ENCODE measurements at places on chromosomes 3 and 15. TPM values are rescaled to one million over a fixed set of nuclear protein-coding genes. Genes with fewer than 3 reads are reported as not detected.

GRCh38 chr3:9659849-9660248 is 10.5 kb downstream of the MTMR14 start:
- no peak for DNase-seq
- H3K27ac ChIP-seq = no peak overlapping the region
- H3K36me3 ChIP-seq = peaks cover 98% of the 10 kb centered on the region

DNA sequence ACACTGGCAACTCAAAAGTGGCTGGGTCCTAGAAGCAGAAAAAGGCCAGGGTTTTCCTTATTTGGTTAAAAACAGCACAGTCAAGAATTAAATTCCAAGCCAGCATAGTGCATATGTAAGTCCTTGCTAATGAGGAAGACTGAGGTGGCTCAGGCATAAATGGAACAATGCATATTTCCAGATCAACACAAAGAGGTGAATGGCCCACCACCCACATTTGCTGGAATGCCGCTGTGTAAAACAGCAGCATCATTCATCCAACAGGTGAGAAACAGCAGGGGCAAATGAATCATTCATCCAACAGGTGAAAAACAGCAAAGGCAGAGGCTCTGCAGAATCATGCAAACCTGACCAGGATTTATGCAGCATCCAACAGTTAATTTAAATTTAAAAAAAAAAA is 32.9 kb downstream of the GPR176 start:
- no peaks in the 10 kb centered on the region for H3K36me3 ChIP-seq
- H3K4me1 ChIP-seq = no peaks in the 10 kb centered on the region
- H3K27me3 ChIP-seq = no peaks in the 10 kb centered on the region
- no peak for DNase-seq

GRCh38 chr3:152322756-152323155 is 54.0 kb downstream of the MBNL1 start:
- no peak for DNase-seq
- H3K4me3 ChIP-seq = no peak overlapping the region
- no peak overlapping the region for H3K27ac ChIP-seq
- H3K4me1 ChIP-seq = peaks cover 66% of the 10 kb centered on the region
- no peaks in the 10 kb centered on the region for H3K36me3 ChIP-seq
- no peaks in the 10 kb centered on the region for H3K27me3 ChIP-seq

GRCh38 chr15:47685141-47685870 is 32.0 kb upstream of the SEMA6D start:
- H3K27me3 ChIP-seq = no peaks in the 10 kb centered on the region
- H3K27ac ChIP-seq = no peak overlapping the region
- no peak overlapping the region for H3K4me3 ChIP-seq
- no peaks in the 10 kb centered on the region for H3K36me3 ChIP-seq
- DNase-seq = no peak
- H3K4me1 ChIP-seq = no peaks in the 10 kb centered on the region

DNA sequence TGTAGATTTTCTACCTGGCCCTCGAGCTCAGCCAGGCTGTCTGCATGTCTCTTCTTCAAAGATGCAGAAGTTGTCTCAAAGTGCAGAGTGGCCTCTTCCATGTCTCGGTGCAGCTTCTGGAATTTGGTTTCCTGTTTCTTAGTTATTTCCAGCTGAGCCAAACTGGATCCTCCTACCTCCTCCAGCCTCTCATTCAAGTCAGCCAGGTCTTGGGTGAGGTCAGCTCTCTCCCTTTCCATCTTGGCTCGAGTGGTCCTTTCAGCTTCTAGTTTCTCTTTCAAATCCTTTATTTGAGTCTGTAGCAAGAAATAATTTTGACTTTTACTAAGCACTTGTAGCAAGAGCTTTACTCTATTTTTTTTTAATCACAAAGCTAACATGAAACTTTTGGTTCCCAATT is 81.8 kb downstream of the MYH15 start:
- H3K27me3 ChIP-seq = no peaks in the 10 kb centered on the region
- no peak overlapping the region for H3K27ac ChIP-seq
- no peaks in the 10 kb centered on the region for H3K4me1 ChIP-seq
- H3K4me3 ChIP-seq = no peak overlapping the region

- no peak overlapping the region for H3K27ac ChIP-seq
- H3K4me1 ChIP-seq = no peaks in the 10 kb centered on the region
- DNase-seq = no peak
- H3K36me3 ChIP-seq = peaks cover 52% of the 10 kb centered on the region
- no peak overlapping the region for H3K4me3 ChIP-seq
Measured at GRCh38 chr3:57652203-57652602, 40.7 kb downstream of the DENND6A start.

DNA sequence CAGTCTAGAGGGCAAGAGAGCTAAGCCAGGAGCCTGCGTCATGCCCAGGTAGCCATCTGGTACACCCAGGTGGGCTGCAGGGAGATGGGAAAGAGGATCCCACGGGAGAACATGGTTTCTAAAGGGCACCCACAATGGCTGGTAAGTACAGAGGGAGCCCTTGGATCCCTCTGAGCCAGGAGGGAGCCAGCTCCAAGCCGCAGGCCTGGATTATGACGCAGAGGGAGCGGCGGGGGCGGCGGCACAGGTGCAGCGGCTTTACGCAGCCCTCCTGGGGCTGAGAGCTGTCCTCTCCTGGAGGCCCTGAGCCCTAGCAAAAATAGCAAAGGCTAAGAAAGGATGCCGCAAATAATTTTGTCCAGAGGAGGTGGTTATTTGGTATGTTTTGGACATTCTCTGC is 2.8 kb downstream of the CAV3 start:
- H3K4me3 ChIP-seq = no peak overlapping the region
- DNase-seq = no peak
- H3K27ac ChIP-seq = no peak overlapping the region
- H3K27me3 ChIP-seq = no peaks in the 10 kb centered on the region
- no peaks in the 10 kb centered on the region for H3K4me1 ChIP-seq

DNA sequence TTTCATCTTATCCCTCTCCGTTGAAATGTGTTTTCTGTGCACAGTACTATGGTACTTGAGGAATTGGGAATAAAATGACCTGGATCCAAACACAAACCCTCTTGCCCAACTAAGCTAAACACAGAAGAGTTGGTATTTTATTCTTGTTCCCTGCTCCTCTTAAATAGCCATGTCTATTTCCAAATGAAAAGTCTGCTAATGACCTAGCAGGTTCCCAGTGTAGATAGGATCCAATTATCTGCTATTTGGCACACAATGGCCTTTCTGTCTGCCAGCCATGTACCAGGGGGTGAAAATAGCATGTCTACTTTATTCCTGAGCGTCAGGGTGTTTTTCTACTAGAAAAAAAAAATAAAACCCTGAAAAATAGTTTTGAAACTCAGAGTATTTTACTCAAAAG is 657.0 kb upstream of the NAALADL2 start:
- no peak overlapping the region for H3K4me3 ChIP-seq
- H3K27me3 ChIP-seq = no peaks in the 10 kb centered on the region
- no peak for DNase-seq
- H3K4me1 ChIP-seq = no peaks in the 10 kb centered on the region
- no peak overlapping the region for H3K27ac ChIP-seq

The CFAP161 gene
- 1.3 TPM for total RNA-seq

The DZIP1L gene
- 8.1 TPM for total RNA-seq

DNA sequence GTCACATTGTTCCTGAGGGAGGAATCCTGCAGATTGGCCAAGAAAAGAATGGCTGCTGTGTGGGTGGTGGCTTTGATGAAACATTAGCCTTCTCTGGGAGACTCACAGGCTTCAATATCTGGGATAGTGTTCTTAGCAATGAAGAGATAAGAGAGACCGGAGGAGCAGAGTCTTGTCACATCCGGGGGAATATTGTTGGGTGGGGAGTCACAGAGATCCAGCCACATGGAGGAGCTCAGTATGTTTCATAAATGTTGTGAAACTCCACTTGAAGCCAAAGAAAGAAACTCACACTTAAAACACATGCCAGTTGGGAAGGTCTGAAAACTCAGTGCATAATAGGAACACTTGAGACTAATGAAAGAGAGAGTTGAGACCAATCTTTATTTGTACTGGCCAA is 6.1 kb downstream of the PTX3 start:
- H3K27me3 ChIP-seq = no peaks in the 10 kb centered on the region
- no peaks in the 10 kb centered on the region for H3K36me3 ChIP-seq
- H3K4me1 ChIP-seq = peaks cover 15% of the 10 kb centered on the region
- no peak overlapping the region for H3K27ac ChIP-seq

DNA sequence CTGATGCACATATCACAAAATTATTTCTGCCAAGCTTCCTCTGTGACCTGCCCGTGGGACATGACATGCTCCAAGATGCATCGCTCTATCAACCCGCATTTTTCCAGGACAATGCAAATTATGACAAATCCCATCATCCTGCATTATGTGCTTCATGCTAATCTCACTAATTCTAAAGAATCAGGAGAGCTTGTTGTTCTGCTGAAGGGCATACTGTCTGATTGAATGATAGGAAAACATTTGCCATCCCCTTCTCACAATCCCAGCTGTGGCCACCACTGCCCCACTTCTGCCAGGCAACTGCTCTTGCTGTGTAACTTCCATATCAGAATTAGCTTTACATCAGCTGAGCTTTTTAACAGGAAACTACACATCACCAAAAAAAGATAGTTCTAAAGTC is 203.5 kb upstream of the NANOGP8 start:
- no peaks in the 10 kb centered on the region for H3K36me3 ChIP-seq
- no peak for DNase-seq
- H3K27ac ChIP-seq = no peak overlapping the region
- H3K4me1 ChIP-seq = no peaks in the 10 kb centered on the region
- H3K27me3 ChIP-seq = no peaks in the 10 kb centered on the region

Measured in upper lobe of right lung (tissue), 1 donor.